ENCODE measurements at places on chromosomes 13 and 19.

- no peak for DNase-seq
Observed at GRCh38 chr19:16856091-16856490, 26.9 kb downstream of the SIN3B start.

DNA sequence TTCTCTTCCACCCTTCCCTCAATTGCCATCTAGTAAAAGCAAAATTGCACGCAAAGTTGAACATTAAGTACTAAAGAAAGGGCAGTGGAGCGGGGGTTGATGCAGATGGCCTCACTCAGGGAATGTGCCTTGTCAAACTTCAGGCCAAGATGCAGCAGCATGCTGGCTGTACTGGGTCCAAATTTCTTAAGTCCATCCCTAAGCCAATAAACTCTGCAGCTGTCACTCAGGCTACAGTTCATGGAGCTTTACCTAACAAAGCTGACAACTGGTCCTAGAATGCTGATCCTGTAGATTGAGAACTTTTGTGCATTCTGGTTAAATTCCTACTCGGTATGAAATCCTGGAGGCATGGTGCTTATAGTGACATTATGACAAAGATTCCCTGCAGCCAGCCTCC is 88.4 kb downstream of the FOXO1 start:
- no peak for DNase-seq

DNA sequence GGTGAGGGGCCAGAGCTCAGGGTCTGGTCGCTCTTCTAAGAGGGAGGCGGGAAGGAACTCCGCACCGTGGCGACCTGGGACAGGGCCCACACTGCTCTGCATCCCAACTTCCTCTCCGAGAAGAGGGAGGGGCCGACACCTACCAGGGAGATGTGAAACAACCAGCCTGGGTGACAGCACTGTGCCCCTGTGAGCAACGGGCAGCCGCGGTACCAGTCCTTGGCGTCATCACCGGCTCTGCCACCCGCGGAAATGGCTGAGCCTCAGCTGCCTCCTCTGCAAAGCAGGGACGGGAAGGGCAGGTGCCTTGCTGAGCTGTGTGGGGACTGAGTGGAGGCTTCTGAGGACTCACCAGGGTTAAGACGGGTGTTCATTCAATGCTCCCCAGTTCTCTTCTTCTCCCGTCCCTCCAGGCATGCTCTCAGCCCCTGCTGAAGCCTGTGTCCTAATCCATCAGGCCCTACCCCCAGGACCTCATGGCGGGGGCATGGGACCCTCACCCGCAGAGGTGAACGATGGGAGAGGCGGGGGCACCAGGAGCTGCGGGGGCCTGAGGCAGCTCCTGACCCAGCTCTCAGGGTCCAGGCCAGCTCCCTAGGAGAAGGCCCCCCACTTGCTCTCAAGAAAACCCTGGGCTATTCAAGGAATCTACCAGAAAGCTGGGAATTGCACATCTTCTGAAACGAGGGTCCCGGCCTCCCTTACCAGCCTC is 9.3 kb downstream of the ZNF787 start:
- DNase-seq: no peak

- DNase-seq: no peak
Observed at GRCh38 chr13:40480915-40481516, 185.4 kb downstream of the FOXO1 start.

DNA sequence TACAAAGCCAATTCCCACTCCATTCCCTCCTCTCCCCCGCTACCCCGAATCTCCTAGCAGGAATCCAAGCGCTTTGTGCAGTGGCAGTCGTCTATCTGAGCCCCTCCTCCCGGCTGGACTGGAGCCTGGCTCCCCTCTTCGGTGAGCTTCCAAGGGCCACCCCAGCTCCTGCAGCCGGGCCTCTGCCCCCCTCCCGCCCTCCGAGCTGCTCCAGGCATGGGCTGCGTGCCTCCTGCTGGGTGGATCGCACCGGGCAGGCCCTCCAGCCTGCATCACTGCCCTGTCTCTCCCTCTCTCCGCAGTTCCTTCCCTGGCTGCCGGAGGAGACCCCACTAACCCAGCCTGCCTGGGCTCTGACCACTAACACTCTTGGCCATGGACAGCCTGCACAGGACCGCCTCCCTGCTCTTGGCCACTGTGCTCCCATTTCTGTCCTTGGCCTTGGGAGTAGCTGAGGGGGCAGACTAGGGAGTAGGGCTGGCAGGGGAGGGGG is 12.9 kb upstream of the LENG8 start:
- no peak for DNase-seq

DNA sequence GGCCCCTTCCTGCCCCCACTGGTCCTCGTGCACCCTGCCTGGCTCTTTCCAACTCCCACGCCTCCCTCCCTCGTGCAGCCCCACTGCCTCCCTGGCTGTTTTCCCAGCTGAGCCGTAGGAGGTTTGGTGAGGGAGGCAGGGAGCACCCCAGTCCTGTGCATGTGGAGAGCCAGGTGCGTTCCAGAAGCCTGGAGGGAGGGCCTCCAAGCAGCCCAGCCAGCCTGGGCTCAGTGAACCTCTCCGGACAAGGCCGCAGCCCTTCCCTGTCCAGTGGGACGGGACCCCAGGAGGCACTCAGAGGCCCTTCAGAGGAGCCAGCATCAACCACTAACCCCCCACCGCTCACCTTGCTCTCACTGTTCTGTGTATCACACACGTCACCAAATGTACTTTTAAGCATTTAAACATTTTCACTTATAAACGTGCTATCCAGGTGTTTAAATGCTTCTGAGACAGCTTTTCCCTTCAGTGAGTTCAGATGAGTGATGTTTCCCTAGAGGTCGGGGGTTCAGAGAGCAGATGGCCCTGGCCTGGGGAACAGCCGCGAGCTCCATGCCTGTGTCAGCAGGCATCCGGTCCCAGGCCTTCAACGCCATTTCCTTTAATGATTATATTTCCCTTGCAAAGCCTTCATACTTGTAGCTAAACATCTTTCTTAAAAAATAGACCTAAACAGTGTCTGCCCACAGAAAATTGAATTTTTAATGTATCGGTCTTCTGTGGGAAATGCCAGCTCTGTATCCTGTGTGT is 122.6 kb downstream of the ATP11A start:
- no peak for DNase-seq

- no peak for DNase-seq
Observed at GRCh38 chr19:6241680-6242377, 37.9 kb downstream of the MLLT1 start.

DNA sequence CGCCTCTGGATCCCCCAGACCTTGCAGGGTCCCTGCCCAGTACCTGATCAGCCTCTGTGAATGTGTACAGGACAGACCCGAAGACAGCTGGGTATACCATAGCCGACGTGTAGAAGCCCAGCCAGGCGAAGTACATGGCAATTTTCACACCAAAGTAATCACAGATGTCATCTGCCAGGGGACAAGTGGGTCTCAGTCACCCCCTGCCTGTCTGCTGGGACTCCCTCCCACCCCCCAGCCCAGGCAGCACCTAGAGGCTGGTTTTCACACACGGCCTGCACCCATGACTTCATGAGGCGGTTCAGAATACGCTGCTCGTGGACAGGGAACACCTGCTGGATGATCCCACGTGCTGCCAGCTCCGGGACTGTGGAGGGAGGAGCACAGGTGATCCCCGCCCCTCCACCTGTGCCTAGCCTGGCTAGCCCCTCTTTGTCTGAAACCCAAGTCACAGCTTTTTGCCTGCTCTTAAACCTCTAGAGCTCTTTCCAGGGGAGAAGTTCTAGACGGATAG is 3.6 kb downstream of the ANO8 start:
- DNase-seq: no peak

- peak; percentile 15 for DNase-seq
Observed at GRCh38 chr13:95676105-95676761, 706 bp upstream of the DNAJC3 start.

DNA sequence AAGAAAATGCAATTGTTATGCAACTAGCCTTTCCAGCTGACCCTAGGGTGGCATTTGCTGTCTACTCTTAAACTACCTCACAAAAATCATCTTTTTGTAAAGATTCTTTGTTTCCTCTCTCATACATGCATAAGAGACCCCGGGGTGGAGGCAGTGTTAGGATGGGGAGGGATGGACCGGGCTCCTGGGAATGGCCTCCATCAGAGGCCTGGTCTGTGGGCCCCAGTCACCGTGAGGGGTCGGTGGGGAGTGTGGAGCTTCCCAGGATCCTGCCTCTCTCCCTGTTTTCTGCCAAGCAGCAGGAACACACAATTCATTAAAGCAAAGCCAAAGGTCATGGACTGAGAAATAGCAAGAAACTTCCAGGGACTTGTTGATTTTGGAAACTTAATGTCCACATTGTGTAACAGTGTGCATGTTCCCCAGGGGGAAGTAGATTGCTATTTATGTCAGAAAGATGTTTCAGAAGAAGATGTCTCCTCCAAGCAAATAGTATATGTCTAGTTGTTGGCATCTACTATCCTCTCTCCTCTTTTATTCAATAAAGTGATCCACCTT is 241.4 kb downstream of the ENOX1 start:
- peak; percentile 39 for DNase-seq

DNA sequence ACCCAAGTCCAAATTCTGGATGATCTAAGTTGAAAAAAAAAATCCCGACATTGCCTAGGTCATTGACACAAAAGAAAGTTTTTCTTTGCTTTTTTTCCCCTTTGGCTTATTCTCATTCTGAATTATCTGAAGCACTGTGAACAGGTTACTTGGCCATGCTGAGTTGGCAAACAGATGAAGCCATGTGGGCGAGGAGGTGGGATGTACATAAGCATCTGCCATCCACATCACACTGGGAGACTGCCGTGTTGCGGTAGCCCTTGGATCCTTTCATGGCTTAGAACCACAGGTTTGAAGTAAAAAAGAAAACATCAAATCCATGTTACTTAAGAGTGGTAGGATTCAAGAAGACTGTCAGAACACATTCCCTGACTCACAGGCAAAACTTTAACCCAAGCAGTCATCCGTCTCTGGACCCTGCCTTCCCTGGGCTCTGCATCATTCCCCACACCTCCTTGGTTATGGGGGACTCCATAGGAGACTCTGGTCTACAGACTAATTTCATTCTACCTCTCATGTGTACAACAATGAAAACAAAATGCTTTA is 242.5 kb upstream of the SERP2 start:
- no peak for DNase-seq
